Progenitor cell of endocrine pancreas (in vitro differentiated cells): ENCODE measurements at places on chromosomes 4 and X. TPM values are rescaled to one million over a fixed set of nuclear protein-coding genes. Genes with fewer than 3 reads are reported as not detected.

ARMCX4 gene
- total RNA-seq: 19.7 and 21.9 TPM in 2 replicates

PNCK gene
- 5.4 and 6.1 TPM in 2 replicates for total RNA-seq

GDPD2 gene
- total RNA-seq: 2.3 and 2.8 TPM in 2 replicates

SMARCA5 gene
- total RNA-seq: 86.2 and 88.7 TPM in 2 replicates

CT45A10 gene
- total RNA-seq: not detected in 2 replicates

NUDT6 gene
- total RNA-seq: 6.3 and 8.6 TPM in 2 replicates

TCEAL4 gene
- total RNA-seq: 67.4 and 72.3 TPM in 2 replicates

BMX gene
- total RNA-seq: not detected in 2 replicates

ZAR1 gene
- total RNA-seq: 0.27 TPM in 1 of 2 replicates, not detected in the other

PLAC1 gene
- total RNA-seq: not detected in 2 replicates

TREX2 gene
- 0.24 and 0.41 TPM in 2 replicates for total RNA-seq

MAOB gene
- 0.82 and 0.93 TPM in 2 replicates for total RNA-seq

PCYT1B gene
- total RNA-seq: 26.6 and 29.2 TPM in 2 replicates

IL1RAPL2 gene
- total RNA-seq: 0.80 and 0.91 TPM in 2 replicates

FAM47A gene
- total RNA-seq: not detected in 2 replicates

KLHL8 gene
- total RNA-seq: 13.4 and 13.6 TPM in 2 replicates

FGF2 gene
- total RNA-seq: 2.7 and 2.9 TPM in 2 replicates

C4orf36 gene
- total RNA-seq: 2.0 TPM in 2 replicates

GLOD5 gene
- total RNA-seq: not detected in 2 replicates

SLITRK4 gene
- total RNA-seq: 14.5 and 15.7 TPM in 2 replicates

MTMR1 gene
- total RNA-seq: 28.4 and 28.5 TPM in 2 replicates

MAGEA1 gene
- total RNA-seq: not detected in 2 replicates

TMEM35A gene
- 5.8 and 7.6 TPM in 2 replicates for total RNA-seq

CYSLTR1 gene
- total RNA-seq: 0.09 TPM in 1 of 2 replicates, not detected in the other

SSX3 gene
- total RNA-seq: not detected in 2 replicates

PAK3 gene
- total RNA-seq: 16.8 and 18.4 TPM in 2 replicates

TNIP2 gene
- 21.2 and 26.3 TPM in 2 replicates for total RNA-seq

IL2 gene
- total RNA-seq: not detected in 2 replicates

WNK3 gene
- 22.6 and 22.9 TPM in 2 replicates for total RNA-seq

DGKK gene
- 1.1 and 1.2 TPM in 2 replicates for total RNA-seq

RTL5 gene
- total RNA-seq: 19.4 and 21.1 TPM in 2 replicates

PLP1 gene
- 0.46 and 0.95 TPM in 2 replicates for total RNA-seq

BGN gene
- 0.98 and 1.1 TPM in 2 replicates for total RNA-seq

TCEAL7 gene
- total RNA-seq: 4.9 and 5.1 TPM in 2 replicates

RAB40AL gene
- total RNA-seq: 1.1 and 2.2 TPM in 2 replicates
